ENCODE measurements at places on chromosomes 4 and X.

GRCh38 chr4:145930592-145930991, 8.0 kb downstream of the ZNF827 start:
- no peak for DNase-seq

DNA sequence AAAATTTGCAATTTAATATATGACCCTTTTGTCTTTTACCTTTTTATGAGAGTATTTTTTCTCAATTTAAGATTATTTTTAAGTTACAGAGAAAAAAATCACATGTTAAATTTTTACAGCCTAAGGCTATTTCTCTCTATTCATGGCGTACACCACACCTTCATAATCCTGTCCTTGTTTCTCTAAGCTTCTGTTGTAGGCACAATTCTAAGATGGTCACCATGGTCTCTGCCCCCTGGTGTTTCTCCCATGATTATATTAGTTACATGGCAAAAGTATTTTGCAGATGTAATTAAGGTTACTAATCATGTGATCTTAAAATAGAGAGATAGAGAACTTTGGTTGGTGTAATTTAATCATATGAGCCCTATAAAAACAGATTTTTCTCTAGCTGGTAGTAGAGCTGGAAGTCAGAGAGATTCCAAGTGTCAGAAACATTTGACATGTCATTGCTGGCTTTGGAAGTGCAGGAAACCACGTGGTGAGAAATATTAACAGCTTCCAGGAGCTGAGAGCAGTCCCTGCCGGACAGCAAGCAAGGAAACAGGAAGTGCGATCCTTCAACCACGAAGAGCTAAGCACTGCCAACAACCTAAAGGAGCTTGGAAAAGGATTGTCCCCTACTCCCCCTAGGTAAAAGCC, 89.8 kb downstream of the EIF4E start:
- DNase-seq: no peak

DNA sequence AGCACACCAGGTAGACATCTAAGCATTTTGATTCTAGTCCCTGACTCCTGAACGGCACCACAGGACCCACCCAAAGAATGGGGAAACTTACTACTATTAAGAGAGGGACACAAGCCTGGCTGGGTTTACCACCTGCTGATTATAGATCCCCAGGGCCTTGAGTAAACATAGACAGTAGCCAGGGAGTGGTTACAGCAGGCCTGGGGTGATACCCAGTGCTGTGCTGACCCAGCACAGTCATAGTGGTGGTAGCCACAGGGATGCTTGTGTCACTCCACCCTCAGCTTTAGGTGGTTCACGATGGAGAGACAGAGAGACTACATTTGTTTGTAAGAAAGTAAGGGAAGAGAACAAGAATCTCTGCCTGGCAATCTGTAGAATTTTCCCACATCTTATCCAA, 11.7 kb downstream of the CYSLTR1 start:
- no peak for DNase-seq

DNA sequence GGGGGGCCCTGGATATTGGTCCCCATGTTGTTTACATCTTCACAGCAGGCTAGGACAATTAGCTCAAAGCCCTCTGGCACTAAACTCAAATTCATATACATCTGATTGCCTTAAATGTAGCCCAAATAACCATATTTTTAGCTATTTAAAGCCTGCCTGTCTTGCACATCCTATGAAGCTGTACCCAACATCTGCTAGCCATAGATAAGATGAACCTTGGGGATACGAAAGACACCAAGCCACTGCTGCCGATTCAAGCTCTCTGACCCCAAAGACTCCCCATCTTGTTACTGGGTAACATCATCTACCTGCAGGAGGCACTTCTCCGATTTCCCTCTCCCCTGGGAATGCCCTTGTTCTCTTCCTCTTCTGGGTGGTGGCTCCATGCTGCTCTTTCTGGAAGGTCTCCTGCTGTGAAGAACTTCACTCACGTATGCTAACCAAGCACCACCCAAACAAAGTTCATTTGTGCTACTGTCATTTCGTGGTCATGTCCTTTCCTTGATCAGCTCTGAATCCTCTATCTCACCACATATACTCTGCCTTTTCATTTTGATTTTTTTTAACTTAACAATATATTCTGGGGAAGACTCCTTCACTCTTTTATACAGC, 107.7 kb upstream of the ATXN3L start:
- no peak for DNase-seq

DNA sequence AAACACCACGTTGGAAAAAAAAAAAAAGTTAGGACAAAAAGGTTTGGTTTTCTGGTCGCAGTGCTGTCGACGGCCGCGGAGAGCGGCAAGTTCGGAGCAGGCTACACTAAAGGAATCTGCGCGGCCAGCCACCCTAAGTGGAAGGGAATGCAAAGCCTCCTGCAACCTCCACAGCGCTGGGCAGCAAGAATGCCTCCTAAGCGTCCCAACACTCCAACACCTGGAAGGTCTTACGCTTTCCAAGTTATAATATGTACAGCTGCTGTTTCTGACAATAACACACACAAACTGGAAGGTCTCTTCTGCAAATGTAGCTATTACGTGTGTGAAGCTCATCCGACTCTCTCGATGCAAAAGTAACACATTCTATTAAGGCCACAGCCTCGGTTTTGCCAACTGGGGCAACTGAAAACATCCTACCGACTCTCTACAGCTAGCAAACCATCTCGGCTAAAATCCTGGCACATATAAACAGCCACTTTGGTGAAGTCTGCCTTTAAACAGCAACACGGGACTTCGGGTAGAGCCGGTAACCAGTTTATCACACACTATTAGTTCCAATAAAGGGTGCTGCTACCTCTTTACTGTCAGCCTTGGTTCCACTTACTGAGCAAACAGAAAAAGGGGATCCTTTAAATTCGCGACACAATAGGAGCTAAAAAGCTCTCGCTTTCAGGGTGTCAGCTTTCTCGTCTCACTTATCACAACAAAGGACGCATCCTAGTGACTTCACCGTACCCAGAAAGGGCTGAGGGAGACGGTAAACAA, 895 bp downstream of the SMIM14 start:
- DNase-seq: peak; percentile 66

GRCh38 chr4:128322986-128323385, 35.4 kb upstream of the PGRMC2 start:
- DNase-seq: no peak

DNA sequence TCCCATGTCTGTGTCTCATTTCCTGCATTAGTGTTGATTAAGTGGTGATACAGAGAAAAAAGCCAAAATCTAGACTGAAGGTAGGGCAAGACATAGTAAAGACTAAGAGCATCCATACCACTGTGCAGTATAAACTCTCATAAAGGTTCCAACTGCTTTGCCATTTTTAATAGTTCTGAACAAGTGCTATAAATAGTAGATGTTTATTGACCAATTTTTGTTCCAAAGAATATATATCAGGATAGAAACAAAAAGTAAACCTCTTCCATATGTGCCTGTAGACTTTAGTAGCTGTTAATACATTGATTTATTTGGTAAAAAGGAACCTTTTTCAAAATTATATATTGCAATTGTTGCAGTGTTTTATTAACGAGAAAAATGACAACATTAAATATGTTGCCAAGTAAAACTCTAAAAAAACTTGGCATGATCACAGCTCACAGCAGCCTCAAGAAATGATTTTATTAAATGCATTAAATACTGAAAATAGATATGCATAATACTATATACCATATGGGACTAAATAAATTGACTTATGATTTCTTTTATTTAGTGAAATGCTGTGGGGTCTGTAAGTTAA, 22.3 kb upstream of the AASDH start:
- DNase-seq: no peak

DNA sequence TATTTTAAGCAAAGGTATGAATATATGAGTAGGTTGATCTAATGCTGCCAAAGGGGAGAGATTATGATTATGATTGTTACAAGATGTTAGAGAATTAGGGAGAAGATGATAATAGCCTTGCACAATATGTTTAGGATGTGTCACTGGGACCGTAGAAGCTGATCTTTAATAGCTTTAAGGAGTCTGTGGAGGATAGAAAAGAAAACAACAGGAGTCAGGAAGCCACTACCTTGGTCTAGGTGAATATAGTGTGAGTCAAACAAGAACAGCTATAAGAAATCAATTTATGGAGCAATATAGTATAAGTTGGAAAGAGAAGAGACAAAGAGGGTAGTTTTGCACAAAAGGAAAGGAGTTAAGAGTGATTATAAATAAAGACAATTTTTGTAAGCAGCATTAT, 232.7 kb downstream of the FSTL5 start:
- peak; percentile 25 for DNase-seq

- DNase-seq: no peak
Observed at GRCh38 chr4:42480717-42481116, 83.4 kb downstream of the SHISA3 start.

DNA sequence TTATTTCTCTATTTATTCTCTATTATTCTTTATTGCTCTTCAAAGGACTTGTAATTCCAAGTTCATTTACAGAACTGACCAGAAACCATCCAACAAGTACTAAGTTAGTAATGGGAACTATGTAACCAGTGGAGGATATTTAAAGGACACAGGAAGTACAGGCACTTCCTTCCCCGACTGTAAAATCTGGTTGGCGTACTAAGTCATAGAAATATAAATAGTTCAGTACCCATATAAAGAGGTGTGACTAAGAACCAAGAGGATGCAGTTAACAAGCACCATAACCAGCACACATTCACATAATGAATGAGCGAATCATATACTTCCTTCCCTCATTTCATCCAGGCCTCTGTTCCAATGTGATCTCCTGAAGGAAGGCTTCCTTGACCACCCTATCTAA, 3.6 kb upstream of the EIF4E start:
- DNase-seq: no peak

- DNase-seq: no peak
Observed at GRCh38 chr4:2827874-2828751, 15.5 kb upstream of the ADD1 start.

DNA sequence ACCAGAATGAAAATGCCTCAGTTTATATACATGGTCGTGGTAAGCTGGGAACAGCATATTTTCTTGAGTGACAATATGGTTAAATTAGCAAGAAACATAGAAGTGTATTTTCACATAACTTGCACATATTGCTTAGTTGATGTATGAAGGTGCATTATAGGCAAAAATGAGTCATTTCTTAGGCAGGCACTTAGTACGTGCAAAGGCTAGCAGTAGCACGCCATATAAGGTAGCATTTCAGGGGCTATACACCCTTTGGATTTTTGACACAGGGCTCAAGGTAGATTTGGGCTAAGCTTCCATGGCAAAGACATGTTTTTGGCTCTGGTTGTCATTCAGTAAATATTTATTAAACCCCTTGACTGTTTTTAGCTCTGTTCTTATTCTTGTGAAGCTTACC, 33.1 kb downstream of the PCDH7 start:
- DNase-seq: no peak

- DNase-seq: no peak
Observed at GRCh38 chr4:14247767-14248166, 620.2 kb upstream of the BOD1L1 start.

DNA sequence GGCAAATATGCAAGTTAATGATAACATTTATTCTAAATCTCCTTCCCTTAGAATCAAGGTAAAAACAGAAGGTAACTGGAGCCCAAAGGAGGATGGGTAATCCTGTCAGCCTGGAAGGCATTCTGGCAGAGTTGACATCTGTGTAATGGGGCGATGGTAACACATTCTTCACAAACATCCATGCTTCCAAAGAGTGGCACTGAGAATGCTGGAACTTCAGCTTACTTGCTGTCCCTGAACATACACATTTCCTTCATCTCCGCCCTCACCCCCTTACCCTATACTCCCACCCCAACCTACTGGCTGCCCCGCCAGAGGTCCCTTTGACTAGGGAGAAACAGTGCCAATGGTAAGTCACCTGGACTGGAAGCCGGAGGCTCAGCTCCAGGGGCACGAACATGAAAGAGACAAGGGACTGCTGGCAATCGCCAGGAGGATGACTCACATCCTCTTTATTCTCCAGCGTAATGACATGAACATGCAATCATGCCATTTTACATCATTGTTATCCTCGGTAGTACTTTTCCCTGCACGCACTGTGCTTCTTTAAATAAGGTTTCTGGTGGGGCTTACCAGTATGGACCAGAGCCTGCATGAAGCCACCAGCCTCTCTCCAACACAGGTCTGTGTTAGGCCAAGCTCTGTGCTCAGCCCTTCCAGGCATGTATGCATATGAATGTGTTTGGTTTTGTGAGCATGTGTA, 694.2 kb upstream of the TENM3 start:
- no peak for DNase-seq

DNA sequence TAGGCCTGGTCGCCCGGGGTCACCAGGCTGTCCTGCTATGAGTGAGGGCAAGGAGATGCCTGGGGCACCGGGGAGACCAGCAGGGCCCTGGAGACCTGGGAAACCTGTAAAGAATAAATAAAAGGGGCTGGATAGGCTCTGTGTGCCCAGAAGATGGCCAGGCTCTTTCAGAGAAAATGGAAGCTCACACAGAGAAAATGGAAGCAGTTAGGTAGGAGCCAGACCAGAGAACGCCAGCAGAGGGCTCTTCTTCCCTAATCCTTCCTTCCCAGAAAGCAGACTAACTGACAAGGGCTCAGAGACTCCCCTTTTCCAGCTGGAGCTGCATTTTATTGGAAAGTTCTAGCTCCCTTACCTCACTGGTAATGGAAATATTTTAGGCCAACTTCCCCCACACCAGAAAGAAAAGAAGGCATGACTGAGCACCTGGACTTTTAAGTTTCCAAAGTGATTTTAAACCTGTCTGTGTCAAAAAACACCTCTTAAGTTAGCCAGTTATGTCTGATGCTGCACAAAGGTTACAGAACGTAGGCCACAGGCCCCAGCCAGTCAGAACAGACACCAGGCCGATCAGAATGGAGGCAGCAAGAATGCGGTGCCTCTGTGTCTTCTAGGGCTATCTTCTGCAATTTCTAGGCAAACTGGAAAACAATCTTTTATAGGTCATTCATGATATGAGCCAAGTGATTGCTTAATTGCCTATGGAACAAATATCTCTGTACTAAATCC, 74.0 kb downstream of the ATG4A start:
- peak; percentile 48 for DNase-seq

DNA sequence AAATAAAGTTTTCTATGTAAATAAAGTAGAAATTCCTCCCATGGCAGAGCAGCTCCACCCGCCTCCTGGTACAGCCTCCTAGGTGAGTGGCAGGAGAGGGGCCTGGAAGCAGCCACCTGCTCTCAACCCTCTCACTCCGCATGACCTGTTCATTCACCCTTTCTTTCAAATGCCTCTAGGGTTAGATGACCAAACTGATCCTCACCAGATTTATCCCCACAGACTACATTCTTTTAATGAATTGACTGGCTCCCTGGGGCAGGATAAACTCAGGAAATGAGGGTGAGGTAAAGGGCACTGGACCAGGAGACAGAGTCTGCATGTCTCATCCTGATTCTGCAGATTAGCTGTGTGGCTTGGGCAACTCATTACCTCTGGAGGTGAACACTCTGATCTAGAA, 32.6 kb upstream of the NKX6-1 start:
- DNase-seq: no peak

DNA sequence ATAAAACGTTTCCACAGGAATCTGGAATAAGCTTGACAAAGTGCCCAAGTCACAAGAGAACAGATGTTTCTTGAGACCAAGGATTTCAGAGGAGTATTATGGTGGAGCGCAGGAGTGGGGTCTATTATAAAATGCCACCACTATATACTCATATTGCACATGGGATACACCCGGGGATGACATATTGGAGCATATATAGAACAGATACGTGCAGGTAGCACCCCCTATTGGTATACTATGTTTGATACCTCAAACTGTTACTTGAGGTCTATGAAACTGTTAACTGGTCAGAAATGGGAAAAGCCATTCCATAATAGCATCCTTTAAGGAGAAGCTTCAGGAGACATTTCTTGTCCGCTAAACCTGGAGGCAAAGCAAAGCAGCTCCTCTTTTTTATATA, 86.0 kb downstream of the PCYT1B start:
- DNase-seq: no peak
